ENCODE measurements at places on chromosomes 4 and X.

DNA sequence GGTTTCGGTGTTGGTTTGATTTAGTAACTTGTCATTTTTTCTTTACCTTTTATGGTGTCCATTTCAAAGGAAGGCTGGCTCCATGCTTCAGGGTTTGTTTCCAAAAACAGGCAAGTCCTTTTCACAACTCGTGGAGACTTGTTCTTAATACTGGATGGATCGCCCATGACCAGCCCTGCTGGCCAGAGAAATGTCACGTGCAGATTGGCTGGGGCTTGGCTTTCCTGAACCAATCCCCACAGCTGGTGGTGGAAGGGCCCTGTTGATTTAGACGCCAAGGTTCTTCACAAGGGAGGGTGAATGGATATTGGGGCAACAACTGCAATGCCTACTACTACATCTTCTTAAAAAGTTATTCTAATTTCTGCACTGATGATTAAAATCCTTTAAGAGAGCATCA lies 92.6 kb downstream of the SHROOM3 start:
- DNase-seq = no peak

- DNase-seq = no peak
Measured at GRCh38 chr4:89422441-89422990, 114.9 kb upstream of the GPRIN3 start.

DNA sequence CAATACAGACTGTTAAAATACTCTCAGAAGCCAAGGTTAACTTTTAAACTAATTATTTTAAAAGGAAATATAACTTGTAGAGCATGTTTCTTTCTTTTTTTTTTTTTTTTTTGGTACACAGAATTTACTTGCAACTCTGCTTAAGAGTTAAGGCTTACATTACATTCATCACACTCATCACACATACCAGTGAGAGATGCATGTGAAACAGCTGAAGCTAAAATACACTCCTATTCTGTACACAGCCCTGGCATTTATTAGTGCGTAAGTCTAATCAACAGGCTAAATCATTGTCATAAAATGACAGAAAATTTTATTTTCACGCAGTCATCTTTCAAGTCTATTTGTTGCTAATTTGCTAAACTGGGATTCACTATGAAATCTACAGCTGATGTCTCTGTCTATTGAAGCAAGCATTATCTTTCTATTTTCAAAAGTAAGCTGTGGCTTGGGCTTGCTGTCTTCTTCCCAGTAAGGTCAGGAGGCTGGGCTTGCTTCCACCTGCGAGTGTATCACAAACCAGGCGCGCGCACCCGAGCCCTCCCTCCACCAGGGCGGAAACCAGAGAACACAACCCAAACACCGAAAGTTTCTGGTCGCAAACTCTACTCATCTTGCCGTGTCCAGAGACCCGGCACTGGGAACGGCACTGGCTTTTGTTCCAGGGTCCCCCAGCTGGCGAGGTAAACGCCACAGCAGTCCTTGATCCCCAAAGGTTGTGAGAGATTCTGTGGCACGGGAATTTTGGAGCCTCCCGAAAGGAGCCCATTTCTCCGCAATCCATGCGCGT lies 3.9 kb downstream of the MAML3 start:
- peak; percentile 63 for DNase-seq

DNA sequence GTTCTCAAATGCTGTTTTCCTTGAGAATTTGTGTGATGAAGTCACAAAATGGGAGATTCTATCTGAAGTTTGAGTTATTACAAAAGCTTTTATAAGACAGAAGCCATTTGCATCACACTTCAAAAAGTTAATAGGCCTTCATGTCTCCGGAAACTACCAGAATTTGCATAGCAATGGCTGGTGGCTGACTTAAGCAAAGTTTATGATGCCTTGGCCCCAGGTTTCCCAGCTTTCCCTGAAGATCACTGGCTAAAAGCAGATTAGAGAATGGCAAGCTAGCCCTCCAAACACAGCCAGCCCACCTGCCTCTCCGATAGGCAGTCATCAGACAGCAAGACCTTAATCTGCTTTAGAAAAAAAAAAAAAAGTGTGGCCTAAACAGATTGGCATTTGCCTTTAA lies 197.8 kb downstream of the HS3ST1 start:
- DNase-seq = no peak

GRCh38 chr4:32601848-32602247 lies 1881.7 kb downstream of the PCDH7 start:
- no peak for DNase-seq

DNA sequence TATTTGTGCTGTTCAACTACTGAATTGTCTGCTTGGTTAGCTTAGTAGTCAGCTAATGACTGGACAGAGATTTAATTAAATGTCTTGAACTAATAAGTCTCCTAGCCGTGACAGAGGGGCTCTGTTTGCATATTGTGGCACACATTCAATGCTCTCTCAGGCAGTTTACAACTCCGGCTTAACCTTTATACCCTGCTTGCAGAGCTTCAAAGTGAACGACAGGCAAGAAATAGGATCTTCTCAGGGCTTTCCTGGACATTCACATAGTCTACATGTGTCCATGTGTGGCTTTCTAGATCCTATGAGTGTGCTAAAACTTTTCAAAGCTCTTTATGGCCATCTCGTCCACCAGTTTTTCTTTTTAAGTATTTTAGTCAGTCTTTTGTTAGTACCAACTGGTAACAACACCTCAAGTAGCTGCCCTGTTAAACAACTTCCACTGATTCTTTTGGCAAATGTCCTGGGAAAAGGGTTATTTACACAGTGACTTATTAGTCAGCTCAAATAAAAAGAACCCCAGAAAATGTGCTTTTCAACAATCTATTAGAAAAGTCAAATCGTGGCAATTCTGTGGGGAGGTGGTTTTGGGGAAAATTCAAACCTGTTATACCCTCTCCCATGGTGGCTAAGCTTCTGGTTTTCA lies 28.6 kb downstream of the OR13H1 start:
- no peak for DNase-seq

GRCh38 chr4:2252530-2253091 lies 9.3 kb downstream of the MXD4 start:
- DNase-seq = no peak

DNA sequence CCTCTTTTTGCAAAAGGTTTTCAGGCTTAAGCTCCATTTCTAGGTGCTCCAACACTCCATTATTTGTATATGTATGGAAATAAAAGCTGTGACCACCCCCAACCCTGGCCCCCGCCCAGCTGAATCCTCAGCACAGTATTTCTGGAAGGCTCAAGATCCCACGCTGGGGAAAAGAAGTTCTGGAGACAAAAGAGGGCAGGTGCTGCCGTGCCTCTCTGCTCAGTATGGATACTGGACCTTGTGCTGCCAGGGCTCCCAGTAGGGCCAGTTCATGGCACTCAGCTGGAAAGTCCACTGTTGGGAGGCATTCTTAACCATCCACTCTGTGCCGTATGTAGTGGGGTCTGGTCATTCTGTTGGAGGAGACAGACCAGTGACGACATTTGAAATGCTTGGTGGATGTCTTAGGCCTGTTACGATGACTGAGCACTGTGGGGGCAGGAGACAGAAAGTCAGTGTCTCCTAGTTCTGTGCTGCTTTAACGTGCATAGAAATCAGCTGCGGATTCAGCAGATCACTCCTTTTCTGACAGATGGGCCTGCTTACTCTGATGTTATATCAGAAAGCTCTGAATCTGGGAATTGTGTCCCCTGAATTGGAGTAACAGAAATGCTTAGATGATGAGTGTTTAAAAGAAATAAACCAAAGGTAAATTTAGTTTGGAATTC lies 48.4 kb upstream of the MSANTD1 start:
- no peak for DNase-seq

DNA sequence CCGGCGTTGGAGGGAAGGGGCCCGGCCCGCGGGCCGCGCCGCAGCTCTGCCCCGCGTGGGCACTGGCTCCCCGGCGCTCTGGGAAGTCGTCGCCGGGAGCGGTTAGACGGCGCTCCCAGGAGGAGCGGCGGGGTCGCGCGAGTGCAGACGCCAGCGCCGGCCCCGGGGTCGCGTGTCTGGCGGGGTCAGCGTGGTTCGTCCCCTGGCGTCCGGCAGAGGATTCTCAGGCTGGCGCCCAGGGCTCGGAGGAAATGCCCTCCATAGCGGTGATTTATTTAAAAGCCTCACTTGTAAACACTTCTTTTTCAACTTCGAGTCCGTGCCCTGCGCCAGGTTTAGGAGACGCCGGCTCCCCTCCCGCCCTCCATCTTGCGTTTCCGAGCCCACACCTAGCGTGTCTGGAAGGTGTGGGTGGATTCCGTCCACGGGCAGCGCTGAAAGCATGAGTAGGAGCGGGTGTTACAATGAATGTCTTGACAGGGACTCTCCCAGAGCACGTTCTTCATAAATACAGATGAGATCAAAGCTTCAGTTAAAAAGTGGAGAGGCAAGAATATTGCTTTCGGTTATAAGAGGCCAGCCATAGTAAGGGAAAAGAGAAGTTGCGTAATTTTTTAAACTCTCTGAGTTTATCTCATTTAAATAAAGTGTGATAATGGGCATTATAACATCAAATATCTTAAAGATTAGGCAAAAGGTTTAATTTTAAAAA lies 692 bp downstream of the FAM241A start:
- peak; percentile 2 for DNase-seq

- no peak for DNase-seq
Measured at GRCh38 chrX:139106069-139106468, 394.6 kb upstream of the FGF13 start.

GRCh38 chrX:25068340-25068739 lies 52.6 kb upstream of the ARX start:
- DNase-seq = no peak

DNA sequence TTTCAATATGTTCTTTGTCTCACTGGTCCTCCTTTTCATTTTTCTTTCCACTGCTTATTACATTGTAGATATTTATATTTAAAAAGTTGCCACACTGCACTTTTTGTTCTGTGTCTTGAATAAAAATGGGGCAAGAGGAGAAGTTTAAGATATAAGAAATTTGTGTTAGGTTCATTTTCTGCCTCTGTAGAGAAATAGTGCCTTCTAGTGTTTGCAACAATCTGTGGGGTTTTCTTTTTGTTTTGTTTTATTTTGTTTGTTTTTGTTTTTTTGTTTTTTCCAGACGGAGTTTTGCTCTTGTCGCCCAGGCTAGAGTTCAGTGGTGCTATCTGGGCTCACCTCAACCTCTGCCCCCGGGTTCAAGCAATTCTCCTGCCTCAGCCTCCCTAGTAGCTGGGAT lies 20.1 kb upstream of the SMIM14 start:
- no peak for DNase-seq

DNA sequence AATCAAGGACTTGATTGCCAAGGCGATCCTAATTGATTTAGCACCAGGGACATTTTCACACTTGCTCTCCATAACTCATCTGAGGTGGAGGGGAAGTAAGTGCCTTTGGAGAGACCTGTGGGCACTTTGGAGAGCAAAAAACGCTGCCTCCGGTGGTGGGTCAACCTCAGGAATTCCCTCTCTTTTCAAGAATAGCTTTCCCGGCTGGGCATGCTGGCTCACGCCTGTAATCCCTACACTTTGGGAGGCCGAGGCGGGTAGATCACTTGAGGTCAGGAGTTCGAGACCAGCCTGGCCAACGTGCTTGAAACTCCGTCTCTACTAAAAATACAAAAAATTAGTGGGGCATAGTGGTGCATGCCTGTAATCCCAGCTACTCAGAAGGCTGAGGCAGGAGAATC lies 49.2 kb downstream of the PRPS1 start:
- DNase-seq = peak; percentile 57

DNA sequence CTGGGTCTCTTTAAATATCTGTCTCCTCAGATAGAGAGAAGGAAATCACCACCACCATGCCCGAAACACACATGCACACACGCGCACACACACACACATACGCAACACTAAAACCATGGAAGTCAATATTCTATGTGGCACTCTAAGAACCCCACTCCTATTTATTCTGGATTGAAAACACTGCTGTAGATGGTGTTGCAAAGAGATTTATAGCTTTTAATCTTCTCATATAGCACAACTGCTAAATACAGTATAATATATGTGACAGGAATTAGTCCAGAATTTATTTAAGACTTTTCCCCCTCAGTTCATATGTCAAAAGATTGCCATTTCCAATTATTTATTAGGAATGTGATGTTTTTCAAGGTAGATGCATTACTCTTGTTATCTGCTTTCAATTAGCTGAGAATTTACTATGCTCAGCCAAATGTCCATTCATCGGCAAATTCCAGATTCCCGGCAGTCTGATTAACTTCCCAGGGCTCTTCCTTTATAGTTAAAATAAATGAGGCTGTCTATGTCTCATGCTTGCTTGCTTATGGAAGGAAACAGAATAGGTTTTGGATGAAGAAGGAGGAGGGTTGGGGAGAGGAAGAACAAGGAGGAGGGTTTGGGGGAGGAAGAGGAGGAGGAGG lies 115.4 kb upstream of the NDP start:
- no peak for DNase-seq

DNA sequence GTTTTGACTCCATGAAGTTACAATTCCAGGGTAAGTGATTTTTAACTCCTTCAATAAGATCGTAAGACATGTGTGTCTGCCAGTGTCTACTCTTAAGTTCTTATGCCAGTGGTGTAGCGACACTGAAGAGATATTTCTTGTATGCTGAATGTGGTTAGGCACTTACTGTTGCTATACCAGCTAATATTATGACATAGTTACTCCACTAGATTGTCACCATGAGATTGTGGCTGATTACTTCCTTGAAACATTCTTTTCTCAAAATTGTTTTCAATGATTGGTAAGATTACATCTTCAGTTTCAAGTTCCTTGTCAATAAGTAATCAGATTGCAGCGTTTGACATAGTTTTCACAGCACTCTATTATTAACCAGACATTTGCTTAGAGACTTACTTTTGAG lies 60.6 kb upstream of the PAGE5 start:
- DNase-seq = no peak

DNA sequence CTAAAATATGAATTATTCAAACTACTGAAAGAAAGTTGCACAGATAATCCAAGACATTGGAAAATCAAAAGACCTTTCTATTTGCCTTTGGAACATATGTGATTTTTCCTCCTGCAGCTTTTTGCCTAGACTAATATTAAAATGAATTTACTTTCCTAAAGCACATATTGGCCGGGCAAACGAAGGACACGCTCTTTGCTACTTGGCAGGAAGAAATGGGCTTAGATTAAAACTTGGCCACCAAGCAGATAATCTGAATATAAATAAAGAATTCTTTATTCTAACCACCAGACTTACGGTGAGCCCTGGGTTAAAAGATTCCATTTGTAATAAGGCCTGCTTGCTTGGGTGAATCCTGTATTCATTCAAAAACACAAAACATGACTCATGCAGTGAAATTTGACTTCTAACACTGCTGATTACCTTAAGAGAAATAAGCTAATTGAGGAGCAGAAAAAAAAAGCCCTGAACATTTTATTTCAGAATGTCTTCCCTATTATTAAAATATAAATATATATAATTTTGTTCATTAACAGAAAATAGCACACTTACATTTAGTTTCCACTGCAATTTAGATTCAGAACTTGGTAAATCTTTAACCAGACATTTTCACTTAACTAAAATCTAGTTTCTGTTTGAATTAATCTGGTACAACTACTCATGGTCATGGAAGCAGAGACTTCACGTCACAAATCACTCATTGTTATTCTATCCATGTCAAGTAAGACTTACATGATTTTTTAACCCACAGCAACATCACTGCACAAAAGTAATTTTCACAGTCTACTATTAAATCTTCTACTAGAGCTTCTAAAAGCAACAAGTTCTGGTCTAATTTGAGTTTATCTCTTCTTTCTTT lies 116.1 kb upstream of the PLAC1 start:
- no peak for DNase-seq

All from NCI-H1417 (cell line).